ENCODE measurements at places on chromosomes 12 and 14.

GRCh38 chr12:115320967-115321366 lies 637.0 kb upstream of the TBX3 start:
- DNase-seq, result no peak

- DNase-seq, result no peak
Measured at GRCh38 chr12:127401536-127401935, 865.4 kb upstream of the TMEM132C start.

- no peak for DNase-seq
Measured at GRCh38 chr12:31206038-31206670, 119.8 kb downstream of the SINHCAF start.

GRCh38 chr14:99745307-99745951 lies 47.8 kb upstream of the EML1 start:
- DNase-seq, result no peak

- DNase-seq, result no peak
Measured at GRCh38 chr12:23621900-23622299, 327.6 kb downstream of the SOX5 start.

GRCh38 chr14:34018125-34018524 lies 67.3 kb upstream of the EGLN3 start:
- no peak for DNase-seq

DNA sequence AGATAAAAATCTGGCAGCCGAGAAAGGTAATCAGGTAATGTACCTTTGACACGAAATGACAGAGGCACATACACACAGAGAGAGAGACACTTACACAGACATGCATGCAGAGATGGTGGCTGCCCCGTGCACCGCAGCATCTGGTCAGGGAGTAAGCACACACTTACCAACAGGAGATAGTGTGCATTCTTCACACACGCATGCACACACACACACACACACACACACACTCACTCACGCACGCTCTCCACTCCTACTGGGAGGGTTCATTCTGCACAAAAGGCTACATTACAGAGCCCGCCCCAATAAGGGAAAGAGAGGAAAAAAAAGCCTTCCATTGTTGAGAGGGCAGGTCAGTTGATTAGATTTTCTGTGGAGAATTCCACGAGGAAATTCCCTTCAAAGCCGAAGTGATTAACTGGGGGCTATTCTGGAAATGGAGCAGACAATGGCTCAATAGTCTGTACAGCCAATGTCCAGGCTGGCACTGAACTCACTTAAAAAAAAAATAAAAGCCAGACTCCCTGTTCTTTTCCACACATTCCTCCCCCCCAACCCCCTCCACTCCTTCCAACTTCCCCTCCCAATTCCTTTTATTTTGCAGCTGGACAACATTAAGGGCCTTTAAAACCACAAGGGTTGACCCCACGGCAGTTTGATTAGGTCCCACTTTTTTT lies 1.4 kb upstream of the SOX5 start:
- no peak for DNase-seq

- no peak for DNase-seq
Measured at GRCh38 chr12:117724543-117724942, 244.2 kb downstream of the KSR2 start.

- no peak for DNase-seq
Measured at GRCh38 chr14:94363151-94363624, 25.2 kb downstream of the SERPINA1 start.

DNA sequence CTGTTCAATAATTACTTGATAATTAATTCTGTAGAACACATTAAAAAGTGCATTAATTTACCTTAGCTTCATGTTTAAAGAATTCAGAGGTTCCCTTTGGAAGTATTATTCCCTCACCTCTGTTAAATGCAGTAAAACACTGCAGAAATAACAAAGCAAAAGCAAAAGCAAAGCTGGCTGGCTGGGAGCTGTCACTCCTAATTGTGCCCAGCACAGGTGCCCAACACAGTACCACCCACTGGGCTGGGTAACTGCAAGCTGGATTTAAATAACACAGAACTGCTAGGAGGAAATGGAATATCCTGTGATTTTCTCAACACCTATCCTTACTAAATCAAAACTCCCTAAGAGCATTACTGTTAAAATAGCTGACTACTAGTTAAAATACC lies 72.6 kb downstream of the SLC2A13 start:
- no peak for DNase-seq

GRCh38 chr12:16330560-16330959 lies 16.9 kb upstream of the MGST1 start:
- no peak for DNase-seq

- DNase-seq, result no peak
Measured at GRCh38 chr12:92111256-92111655, 34.4 kb downstream of the BTG1 start.

GRCh38 chr14:52551696-52552062 lies 626 bp downstream of the TXNDC16 start:
- DNase-seq, result peak; percentile 65

DNA sequence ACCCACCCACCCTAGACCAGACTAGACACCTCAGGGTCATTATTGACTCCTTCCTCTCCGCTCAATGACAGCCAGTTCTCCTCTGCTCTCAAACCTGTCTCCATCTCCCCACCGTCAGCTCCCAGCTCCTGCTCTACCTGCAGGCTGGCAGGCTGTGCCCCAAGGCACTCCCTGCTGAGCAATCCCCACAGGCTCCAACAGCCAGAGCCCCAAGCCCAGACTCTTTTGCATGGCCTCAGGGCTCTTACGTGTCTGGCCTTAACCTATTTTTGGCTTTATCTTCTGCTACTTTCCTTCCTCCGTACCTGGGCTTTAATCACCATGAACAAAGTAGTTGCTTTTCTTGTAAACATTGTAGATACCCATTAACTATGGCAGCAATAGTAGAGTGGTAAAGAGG lies 162.9 kb upstream of the PRMT8 start:
- no peak for DNase-seq

DNA sequence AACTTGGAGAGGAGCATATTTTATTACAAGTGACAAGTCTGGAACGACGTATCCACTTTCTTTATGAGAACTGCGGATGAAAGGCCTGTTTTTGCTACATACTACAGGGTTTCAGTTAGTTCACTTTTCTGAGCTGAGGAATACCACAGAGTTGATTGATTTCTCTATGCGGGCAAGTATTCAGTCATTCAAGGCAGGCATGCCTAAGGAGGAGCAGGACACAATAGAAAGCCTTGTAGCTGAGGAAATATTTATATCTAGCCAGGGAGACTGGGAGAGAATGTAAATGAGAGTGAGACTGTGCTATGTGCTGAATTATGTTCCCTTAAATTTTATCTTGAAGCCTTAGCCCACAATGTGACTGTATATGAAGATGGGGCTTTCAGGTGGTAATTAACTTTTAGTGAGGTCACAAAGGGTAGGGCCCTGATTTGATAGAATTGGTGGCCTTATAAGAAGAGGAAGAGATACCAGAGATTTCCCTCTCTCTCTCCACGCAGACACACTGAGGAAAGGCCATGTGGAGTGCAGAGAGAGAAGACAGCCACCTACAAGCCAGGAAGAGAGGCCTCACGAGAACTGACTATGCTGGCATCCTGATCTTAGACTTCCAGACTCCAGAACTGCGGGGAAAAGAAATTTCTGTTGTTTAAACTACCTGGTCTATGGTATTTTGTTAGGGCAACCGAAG lies 459.0 kb upstream of the ATP2B1 start:
- DNase-seq, result no peak

DNA sequence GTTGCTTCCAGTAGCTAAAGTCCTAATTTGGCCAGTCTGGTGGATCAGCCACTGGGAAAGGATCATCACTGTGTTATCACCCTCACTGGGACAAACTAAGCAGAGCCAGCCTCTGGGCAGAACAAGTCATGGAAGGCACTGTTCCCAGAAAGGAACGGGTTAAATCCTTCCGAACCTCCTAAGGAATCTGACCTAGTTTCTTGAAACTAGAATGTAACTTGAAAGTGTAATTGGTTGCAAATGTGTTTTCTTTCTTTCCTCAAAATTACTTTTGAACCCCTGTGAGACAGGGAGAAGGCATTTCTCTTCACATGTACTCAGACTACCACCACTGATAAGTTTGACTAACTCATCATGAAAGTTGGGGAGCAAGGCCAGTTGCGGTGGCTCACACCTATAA lies 18.7 kb upstream of the KICS2 start:
- DNase-seq, result no peak

GRCh38 chr14:94423453-94424056 lies 29.0 kb downstream of the SERPINA11 start:
- DNase-seq, result peak; percentile 10

DNA sequence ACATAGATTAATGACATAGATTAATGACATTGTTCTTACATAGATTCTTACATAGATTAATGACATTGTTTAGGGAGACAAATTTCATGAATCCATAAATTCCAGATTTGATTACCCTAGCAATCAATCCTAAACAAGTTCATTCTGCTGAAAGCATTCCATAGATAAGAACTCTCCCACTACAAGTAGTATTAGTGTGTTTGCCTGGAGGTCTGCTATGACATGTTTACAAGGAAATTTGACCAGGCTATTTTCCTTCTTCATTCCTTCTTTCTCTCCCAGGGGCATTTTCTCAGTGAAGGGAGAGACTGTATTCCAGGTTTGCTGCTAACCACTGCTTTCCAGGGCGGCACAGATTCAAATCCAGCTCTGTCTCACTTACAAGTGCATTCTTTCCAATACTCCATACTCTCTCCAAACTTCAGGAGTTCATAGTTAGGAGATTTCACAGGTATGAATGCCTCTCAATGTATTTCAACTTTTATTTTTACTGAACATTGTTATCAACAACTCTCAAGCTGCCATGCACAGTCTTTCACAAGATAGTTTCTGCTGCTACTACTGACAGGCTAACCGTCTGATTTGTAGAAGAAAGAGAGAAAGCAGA lies 134.5 kb downstream of the SLC38A1 start:
- DNase-seq, result no peak

- no peak for DNase-seq
Measured at GRCh38 chr12:120267736-120268135, 2.2 kb upstream of the PXN start.

DNA sequence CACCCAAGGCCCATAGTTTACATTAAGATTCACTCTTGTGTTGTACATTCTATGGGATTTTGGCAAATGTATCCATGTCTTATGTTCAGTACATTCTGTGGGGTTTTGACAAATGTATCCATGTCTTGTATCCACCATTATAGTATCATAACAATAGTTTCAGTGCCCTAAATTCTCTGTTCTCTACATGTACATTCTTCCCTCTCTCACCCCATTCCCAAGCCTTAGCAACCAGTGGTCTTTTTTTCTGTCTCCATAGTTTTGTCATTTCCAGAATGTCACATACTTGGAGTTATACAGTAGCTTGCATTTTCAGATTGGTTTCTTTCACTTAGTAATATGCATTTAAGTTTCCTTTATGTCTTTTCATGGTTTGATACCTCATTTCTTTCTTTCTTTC lies 6.7 kb downstream of the TOGARAM1 start:
- no peak for DNase-seq

DNA sequence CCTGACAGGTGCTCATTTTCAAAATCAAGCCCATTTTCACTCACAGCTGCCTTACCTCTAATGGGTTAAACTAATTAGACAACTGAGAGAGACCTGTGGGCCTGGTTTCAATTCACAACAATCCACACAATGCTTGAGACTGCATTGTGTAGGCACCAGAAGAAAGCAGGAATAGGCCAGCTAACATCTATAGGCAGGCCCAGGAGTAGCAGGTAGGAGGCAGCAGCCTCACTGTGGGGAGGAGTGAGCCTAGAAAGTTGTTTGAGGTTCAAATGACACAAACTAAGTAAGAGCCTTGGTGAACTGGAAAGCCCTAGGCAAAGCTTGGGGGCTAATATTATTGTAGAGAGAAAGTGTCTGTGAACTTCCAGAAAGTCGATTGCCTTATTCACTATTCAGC lies 289.5 kb upstream of the CCDC196 start:
- DNase-seq, result no peak

DNA sequence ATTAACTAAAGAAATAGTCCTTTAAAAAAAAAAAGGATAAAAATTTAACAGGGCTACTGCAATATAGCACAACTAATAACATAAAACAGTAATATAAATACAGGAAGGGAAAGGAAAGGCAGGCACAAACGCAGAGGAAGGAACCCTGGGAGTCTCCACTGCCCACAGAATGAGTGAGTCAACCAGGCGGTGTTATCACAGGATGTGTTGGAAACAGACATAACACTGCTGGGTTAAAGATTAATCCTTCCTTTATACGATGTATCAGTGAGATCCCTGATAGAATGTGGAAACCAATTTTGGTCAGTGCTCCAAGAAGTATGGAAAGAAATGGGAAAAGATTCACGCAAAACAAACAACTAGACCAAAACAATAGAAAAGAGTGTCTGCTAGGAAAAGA lies 47.9 kb downstream of the FGD6 start:
- no peak for DNase-seq

DNA sequence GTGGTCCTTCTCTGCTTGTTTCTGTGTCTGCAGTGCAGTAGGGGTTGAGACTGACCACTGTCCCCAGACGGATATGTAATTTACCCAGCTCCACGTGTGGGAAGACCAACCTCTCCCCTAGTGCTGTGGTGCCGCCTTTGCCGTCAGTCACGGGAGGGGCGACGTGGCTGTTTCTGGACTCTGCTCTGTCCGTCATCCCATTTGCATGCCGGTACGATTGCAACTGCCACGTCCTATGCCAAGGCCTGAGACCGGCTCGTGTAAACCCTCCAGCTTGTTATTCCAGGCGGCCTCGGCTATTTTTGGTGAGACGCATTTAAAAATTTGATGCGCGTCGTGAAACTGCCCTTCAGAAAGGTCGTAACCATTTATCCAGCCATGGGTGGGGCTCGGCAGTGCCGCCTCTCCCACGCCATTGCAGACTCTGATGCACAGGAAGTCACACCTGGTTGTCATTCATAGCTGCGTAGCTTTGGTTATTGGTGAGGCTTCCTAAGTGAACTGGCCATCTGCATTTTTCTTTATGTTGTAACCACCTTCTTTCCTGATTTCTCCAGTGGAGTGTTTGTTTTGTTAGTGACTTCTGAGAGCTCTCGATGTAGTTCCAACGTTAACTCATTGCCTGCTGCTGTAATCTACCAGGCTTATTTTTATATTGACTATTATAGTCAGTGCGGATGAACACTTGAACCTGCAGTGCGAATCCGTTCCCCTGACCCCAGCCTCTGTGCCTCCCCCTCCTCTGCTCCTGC lies 75.1 kb downstream of the ADGRD1 start:
- no peak for DNase-seq

GRCh38 chr12:132765361-132765760 lies 3.7 kb upstream of the ANKLE2 start:
- no peak for DNase-seq

DNA sequence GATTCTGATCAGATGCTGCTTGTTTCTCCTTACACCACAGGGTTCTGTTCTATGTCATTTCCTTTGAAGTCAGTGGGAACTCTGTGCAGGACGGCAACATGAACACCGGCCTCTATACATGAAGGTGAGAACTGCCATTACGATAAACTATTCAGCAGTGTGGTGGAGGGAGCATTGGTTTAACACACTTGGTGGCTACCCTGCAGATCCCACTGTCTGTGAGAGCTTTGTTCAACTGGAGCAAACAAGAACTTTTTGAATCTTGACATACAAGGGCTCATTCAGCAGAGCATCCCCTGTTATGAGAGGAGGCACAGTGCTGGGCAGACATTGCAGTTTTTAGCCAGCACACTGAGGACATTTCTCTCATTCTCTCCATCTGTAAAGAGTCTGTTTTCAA lies 10.7 kb upstream of the FRS2 start:
- no peak for DNase-seq
